Hematopoietic multipotent progenitor cell (in vitro differentiated cells): ENCODE measurements at places on chromosomes 6 and 20.

- no peak for DNase-seq
These were observed 299.1 kb upstream of the PRDM1 start for GRCh38 chr6:105786890-105787655.

DNA sequence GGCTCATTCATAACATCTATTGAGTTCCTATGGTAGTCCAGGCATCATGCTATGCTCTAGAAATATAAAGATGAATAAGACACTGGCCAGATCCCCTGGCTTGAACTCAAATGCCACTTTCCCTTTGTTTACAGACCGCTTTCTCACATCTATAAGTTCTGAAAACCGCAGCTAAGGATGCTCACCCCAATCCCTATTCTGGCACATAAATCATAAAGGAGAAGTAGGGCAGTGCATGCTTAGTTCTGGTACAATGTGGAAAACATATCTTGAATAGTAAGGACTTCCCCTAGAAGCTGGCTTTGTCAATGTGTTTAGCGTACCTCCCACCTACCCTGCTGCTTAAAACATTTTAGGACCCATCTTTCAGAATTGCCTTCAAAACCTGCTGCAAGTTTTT, 26.4 kb downstream of the MRS2 start:
- peak; percentile 31 for DNase-seq

GRCh38 chr6:144804246-144804790, 519.2 kb downstream of the UTRN start:
- no peak for DNase-seq

- no peak for DNase-seq
These were observed 91.3 kb downstream of the FILIP1 start for GRCh38 chr6:75402296-75402695.

- no peak for DNase-seq
These were observed 12.1 kb upstream of the AHCY start for GRCh38 chr20:34315236-34315635.

GRCh38 chr6:138597336-138597735, 98.0 kb upstream of the NHSL1 start:
- DNase-seq = no peak
